Substantia nigra (tissue), 51 donors: ENCODE measurements at places on chromosomes 7 and 10.

DNA sequence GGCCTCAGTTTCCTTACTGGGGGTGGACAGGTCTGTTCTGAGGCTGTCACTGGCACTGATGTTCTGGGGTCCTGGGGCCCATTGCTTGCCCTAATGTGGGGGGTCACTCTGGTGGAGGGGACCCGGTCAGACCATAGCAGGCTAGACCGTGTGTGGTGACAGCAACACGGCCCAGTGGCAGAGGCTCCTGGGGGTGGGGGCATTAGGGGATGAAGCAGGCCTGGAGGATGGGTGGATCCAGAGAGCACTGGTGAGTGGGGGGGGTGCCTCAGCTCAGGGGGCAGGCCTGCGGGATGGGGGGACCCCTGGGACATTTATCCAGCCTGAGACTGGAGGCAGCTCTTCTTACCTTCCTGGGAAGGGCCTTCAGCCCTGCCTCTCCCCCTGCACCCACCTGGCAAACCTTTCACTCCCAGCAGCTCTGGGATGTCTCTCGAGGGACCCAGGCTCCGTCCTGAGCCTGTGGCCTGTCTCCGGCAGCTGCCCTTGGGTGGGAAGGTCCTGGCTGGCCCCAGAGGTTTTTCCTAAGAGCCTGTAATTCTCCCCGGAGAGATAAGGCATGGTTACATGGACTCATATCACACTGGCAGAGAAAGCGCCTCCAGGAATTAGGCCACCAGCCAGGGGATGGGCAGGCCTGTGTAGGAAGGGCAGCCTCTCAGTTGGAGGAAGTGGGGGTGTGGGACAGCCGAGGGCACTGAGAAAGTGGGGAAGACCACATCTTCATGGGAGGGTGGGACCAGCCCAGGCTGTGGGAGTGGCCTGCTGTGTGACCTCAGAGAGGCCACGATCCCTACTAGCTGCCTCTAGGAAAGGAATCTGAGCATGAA, 147.7 kb downstream of the UBE2H start:
- DNase-seq: no peak

DNA sequence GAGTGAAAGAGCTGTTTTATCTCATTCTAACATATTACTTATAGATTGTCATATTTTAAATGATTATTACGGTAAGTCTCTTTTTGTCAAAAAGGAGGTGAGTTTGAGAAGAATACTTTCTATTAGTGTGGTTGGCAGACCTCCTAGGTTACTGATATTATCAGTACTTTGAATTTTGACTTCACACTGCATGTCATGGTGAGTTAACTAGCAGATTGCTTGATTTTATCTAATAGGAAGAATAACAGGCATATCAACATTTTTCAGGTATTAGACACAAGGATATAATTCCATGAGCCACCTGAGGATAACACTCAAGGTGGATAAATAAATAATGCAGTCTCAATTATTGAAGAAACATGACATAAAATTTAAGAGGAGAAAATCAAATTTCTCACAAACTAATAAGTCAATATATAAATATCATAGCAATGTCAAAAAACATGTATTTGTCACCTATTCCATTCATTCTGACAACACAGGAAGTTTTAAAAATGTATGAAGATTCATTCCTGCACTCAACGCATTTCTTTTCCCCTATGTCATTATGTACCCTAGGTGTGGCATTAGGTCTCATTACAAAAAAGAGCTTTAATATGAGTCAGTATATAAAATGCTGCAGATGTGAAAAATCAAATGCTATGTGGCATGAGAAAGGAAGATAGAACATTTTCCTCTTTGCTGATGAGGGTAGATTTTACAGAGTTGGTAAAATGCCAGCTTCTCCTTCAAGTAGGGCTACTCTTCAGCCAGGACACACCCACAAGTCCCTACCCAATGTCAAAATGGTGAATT, 1621.6 kb downstream of the REEP3 start:
- DNase-seq: no peak

DNA sequence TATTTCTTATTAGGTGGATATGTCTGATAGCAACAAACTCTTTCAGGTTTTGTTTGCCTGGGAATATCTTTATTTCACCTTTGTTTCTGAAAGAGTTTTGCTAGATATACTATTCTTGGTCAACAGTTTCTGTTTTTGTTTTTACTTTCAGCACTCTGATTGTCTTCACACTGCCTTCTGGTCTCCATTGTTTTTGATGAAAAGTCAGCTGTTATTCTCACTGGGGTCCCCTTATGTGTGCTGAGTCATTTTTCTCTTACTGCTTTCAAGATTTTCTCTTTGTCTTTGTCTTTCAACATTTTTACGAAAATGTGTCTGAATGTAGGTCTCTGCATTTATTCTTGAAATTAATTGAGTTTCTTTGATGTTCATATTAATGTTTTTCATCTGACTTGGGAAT, 15.2 kb upstream of the RASSF4 start:
- DNase-seq: no peak

- no peak for DNase-seq
Measured at GRCh38 chr7:130442601-130443000, 1.8 kb upstream of the CEP41 start.

- no peak for DNase-seq
Measured at GRCh38 chr7:139084709-139085108, 24.8 kb downstream of the ZC3HAV1 start.

GRCh38 chr7:155618708-155619633, 25.5 kb upstream of the RBM33 start:
- DNase-seq: no peak

GRCh38 chr7:46256870-46257661, 336.0 kb upstream of the IGFBP3 start:
- DNase-seq: no peak

DNA sequence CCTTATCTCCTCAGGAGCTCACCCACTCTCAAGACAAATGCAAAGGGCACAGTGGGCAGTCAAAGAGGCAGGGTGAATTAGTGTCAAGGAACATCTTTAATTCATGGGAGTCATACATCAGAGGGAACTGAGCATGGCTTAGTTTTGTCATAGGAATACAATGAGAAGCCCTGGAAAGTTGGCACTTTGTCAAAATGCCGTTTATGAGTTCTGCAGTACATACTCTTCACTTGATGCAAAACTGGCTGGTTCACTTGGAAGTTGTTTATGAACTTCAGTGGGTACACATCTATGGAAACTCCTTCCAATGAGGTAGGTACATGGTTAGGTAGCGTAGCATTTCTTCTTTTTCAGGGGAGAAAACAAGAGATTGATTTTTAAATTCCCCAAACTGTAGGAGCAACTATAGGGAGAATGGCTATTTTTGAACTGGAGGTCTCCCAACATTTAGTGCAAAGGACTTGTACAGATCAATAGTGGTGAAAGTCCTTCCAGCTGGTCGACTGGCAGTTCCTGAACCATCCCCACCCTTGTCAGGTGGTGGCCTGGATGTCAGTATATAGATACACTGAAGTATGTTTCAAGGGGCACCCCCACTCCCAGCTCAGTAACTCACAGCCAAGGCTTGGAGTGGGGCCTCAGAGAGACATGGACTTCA, 580.5 kb downstream of the REEP3 start:
- DNase-seq: no peak

DNA sequence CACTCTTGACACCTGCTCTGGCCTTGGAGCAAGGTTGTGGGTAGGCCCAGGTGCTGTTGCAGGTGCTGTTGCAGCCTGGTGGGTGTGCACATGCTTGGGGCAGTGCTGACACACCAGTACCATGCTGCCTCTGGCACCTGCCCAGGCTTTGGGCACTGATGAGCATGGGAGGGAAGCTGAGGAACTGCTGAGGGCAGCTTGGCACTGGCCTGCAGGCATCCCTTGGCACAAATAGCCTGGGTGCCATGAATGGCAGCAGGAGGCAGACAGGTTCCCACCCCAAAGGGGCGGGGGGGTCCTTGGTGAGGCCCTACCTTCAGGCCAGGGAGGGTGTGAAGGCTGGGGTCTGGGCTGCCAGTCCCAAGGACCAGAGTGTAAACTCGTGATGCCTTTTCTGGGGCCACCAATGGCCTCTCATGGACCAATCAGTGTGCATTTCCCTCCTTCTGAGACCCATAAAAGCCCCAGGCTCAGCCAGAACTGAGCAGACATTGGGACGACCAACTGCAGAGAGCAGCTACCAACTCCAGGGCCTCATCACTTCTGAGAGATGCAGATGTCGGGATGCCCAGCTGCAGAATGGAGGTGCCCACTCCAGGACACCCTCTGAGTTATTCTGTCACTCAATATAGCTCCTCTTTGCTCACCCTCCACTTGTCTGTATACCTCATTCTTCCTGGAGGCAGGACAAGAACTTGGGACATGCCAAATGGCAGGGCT, 547.4 kb downstream of the ZWINT start:
- DNase-seq: no peak

GRCh38 chr10:119686465-119687191, 35.4 kb downstream of the BAG3 start:
- peak; percentile 67 for DNase-seq

- DNase-seq: no peak
Measured at GRCh38 chr7:33716581-33717477, 188.5 kb upstream of the BMPER start.

GRCh38 chr10:94172332-94172731, 178.6 kb downstream of the PLCE1 start:
- DNase-seq: no peak

GRCh38 chr10:61633665-61634064, 29.1 kb upstream of the CABCOCO1 start:
- DNase-seq: no peak

DNA sequence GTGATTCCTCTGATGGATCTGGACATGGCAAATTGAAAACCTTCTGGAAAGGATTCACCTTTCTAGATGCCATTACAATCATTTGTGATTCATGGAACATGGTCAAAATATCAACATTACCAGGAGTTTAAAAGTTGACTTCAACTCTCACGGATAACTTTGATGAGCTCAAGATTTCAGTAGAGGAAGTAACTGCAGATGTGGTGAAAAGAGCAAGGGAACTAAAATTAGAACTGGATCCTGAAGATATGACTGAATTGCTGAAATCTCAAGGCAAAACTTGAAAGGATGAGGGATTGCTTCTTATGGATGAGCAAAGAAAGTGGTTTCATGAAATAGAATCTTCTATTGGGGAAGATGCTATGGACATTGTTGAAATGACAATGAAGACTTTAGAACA, 293.6 kb downstream of the ARHGAP12 start:
- no peak for DNase-seq

DNA sequence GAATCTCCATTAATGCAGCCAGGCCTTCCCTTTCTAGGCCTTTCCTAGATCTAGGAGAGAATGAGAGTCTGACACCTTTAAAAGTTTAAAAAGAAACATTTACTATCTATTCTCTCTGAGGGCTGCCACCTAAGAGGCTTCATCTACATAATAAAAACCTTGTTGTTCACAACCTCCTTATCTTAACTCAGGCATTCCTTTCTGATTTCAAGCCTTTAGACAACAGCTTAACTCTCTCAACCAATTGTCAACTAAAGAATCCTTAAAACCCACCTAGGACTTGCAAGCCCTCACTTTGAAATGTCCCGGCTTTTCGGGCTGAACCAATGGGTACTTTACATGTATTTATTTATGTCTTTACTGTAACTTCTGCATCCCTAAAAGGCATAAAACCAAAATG, 64.3 kb upstream of the RET start:
- no peak for DNase-seq

GRCh38 chr7:158676906-158677305, 27.7 kb downstream of the NCAPG2 start:
- no peak for DNase-seq

GRCh38 chr7:121187222-121187621, 141.6 kb upstream of the WNT16 start:
- no peak for DNase-seq

DNA sequence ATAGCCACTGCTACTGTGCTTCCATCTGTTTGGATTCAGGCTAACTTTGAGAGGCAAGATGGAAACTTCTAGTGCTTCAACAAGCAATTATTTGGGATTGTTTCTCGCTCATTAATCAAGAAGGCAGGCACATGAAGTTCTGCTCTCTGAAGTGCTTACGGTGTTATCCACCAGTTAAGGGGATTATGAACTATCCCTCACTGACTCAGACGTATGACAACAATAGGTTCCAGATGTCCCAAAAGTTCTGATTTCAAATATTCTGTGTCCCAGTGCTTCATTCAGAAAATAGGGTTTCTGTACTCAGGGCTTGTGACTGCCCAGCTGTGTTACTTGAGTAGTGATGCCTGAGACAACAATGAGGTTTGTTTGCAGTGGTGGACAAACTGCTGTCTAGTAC, 81.0 kb downstream of the HACD1 start:
- no peak for DNase-seq

DNA sequence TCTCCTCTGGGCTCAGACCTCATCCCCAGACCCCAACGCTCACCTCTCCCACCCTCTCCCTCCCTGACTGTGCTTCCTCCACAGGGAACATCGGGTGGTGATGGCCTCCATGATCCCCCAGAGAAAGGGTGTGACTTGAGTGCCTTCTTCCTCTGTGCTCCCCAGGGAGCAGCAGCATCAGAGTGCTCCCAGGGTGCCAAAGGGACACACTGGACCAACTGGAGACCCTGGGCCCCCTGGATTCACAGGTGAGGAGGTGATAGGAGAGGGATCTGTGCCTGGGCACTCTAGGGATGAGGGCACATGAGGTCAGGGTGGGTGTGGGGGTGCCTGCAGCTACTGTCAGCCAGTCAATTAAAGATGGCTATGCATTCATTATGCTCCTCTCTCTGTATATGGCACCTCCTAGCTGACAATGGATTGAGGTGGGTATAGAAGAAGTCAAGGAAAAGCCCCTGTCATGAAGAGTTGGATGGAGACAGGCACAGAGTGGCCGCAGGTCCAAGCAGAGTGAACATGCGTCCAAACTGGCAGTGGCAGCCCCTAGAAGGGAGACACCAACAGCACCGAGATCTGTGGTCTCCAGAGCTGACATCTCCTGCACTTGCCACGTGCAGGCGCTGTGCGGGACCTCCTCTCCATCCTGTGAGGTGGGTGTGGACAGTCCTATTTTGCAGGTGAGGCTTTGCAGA, 15.5 kb upstream of the VOPP1 start:
- no peak for DNase-seq

DNA sequence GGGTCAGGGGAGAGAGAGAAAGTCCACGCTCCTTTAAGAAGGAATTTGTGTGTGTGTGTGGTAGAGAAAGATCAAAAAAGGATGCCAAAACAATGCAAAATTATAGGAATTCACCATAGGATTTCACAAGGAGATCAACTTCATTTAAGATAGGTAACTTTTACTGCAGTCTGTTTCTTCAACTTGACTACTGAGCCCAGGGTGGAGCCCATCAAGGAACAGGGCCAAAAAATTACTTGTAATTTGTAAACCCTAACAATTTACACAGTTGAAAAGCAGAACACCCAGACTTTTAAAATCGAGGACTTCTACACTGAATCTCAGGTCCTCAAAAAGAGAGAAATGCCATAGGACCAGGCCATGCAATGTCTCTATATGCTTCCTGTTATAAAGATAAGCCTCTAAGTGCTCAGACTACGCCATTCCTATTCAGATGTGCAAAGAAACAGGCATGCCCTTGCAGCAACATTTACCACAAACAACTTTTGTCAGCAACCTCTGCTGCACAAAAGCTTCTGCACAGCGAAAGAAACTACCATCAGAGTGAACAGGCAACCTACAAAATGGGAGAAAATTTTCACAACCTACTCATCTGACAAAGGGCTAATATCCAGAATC, 10.6 kb upstream of the GIMAP4 start:
- DNase-seq: no peak
